Left hindlimb (tissue), 1 donor: ENCODE measurements at places on chromosomes 3 and 15.

DNA sequence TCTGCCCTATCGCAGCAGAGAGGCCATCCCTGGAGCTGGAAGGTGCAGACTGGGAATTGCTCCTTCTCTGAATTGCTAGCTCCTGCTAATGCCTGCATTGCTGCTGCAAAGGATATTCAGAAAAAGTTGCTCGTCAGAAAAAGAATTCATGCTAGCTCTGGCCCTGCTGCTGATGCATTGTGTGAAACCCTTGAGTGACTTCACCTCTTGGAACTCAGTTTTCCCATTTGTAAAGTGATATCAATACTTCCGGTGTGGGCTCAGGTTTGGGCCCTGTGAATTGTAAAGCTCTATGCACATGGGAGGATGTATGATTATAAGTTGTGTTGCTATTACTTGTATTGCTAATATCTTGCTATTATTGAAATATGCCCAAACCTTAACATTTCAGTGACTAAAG lies 11.4 kb downstream of the SQOR start:
- no peak for DNase-seq

- no peak for DNase-seq
Observed at GRCh38 chr3:38516669-38517068, 20.5 kb downstream of the EXOG start.

DNA sequence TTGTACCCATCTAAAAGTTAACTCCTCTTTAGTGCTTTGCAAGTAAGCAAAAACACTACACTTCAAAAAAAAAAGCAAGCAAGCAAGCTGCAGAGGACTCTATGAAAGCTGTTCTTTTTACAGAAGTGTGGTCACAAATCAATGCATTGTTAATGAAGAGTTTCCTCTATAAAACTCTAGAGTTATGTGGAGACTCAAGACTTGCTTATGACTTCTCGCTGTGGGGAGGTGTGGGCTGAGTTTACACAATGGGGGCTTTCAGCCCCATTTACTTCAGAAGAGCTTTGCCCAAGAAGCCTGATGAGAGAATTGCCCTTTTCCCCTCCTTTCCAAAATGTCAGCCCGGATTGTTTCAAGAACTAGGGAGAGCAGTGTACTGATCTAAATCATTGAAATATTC lies 144.4 kb downstream of the IGSF11 start:
- no peak for DNase-seq

- DNase-seq = no peak
Observed at GRCh38 chr15:82062479-82063454, 16.9 kb upstream of the MEX3B start.

- no peak for DNase-seq
Observed at GRCh38 chr3:7203969-7204847, 343.3 kb downstream of the GRM7 start.

- no peak for DNase-seq
Observed at GRCh38 chr3:3998140-3998922, 199.1 kb downstream of the LRRN1 start.

- DNase-seq = no peak
Observed at GRCh38 chr3:62712746-62713145, 162.5 kb downstream of the CADPS start.

GRCh38 chr3:157544501-157545130 lies 41.4 kb upstream of the VEPH1 start:
- DNase-seq = no peak

GRCh38 chr3:196965112-196965803 lies 3.4 kb downstream of the PIGZ start:
- DNase-seq = no peak

- DNase-seq = peak; percentile 89
Observed at GRCh38 chr15:40044717-40045571, 6.0 kb upstream of the SRP14 start.

- no peak for DNase-seq
Observed at GRCh38 chr3:141465221-141465620, 21.6 kb upstream of the RASA2 start.

- DNase-seq = no peak
Observed at GRCh38 chr3:172914854-172915253, 164.3 kb downstream of the ECT2 start.

GRCh38 chr3:143222505-143222904 lies 102.9 kb downstream of the CHST2 start:
- DNase-seq = no peak

DNA sequence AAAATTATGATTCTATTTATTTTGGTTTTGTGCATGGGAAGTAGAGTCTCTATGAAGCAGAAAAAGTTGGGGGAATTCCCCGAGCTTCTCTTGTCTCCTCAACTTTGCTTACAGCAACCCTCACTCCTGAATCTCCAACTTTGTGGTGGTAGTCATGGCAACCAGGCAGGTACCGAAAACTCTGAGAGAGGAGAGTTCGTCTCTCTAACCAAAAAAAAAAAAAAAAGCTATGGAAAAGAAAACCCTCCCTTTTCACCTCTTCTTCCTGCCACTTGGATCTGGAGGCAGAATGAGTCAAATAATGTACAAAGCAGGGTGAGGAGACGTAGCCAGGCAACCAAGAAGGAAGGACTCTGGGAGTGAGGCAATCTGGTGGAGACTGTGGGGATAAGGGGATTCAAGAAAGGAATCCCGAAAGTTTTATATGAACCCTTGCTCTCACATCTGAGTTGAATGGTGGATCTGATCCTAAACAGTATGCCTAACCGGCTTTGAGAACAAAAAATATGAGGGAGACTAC lies 108.1 kb downstream of the PLOD2 start:
- DNase-seq = no peak

GRCh38 chr3:169405076-169405475 lies 258.4 kb downstream of the MECOM start:
- no peak for DNase-seq

DNA sequence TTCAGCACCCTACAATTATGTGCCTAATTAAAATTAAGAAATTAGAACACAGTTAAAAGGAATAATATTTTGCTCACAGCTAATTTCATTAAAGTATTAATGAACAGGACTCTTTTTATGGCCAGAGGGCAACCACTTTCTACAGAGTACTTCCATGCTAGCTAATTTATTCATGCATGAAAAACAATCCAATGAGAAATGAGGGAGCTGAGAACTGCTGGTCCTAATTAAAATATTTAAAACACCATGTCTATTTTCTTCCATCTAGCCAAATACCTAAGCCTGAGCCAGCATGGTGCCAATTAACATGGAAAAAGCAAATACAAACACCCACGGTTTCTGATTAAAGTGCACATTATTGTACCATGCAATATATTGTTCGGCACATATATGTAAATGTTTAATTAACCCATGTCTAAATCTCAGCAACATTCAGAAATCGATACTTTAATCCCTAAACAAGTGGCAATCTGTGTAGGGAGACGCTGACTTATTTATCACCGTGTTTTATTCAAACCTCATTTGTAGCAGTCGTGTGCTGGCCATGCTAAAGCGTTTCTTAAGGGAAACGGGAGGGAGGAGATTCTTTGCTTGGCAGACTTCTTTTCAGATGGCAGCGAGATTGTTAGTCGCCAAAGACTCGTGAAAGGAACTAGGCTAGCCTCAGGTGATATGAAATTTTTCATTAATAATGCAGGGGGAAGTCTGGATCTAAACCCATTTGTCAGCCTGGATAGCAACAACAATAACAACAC lies 193.5 kb downstream of the ANXA2 start:
- no peak for DNase-seq

DNA sequence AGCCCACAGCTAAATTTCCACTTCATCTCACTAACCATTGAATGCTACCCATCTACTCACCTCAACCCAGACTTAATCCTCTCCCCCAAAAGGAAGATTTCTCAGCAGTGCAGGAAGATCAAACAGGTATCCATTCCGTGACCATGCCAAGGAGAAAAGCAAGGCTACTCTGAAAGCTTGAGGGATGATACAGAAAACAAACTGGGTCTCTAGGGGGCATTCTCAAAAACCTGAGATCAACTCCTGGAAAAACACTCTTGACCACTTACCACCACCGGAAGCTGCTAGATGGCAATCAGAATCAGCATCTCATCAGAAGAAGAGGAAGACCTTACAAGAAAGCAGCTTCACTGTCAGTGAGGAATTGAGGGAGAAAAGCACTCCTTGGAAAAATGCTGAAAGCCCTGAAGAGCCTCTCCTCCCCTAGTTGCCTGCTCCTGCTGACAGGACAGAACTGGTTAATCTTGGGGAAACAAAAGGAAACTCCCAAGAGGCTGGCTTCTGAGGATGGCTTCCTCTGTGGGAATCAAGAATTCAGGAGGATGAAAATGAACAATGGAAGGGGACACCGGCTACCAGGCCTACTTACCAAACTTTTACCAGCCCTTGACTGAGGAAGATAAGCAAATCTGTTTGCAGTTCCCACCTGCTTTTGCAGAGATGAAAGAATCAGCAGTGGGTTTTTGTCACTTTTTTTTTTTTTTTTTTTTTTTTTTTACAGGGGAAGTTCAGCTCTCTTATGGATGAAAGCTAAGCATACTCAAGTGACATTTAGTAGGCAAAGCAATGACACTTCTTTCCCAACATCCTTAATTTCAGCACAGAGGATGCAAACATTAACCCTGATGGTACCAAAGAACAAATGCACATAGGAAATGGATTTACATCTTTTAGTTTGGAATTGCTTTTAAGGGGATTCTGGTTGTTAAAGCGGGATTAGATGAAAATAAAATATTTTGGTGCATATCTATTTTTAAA lies at the start of gene ATP8B4:
TSS of gene ATP8B4 (minus strand) at position 171 of the 978 bp plus-strand sequence. CDS start 12,267 bp downstream, outside the sequence.
- DNase-seq = no peak

DNA sequence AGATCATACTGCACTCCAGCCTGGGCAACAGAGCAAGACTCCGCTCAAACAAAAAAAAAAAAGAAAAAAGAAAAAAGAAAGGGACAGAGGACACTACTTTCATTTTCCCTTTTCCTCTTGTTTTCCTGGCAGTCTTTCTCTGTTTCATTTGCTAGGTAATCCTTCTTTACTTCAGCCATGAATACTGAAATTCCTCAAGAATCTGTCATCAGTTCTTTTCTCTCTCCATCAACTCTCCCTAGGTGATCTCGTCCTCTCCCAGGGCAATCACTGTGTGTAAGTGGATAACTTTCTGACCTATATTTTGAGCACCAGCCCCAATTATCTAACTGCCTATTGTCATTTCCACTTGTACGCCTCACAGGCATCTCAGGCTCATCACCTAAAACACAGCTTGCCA lies 51.5 kb downstream of the TTC23 start:
- DNase-seq = no peak

DNA sequence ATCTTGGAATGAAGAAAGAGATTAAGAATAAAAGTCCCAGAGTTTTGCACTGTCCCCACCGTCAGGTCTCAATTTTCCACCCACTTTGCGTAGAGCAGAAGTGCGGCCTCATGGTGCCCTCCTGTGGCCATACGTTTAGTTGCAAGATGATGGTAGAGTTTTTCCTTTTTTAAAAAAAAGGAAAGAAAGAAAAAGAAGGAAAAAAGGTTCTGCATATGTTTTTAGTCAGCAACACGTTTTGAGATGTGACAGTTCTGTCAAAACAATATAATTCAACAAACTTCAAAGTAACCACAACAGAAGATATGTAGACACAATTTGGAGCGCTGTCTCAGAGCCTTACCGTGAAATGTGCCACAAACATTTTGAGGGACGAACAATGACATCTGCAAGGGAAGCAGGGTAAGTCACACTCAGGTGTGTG lies 24.6 kb downstream of the EBLN2 start:
- DNase-seq = no peak

GRCh38 chr3:140536926-140537726 lies 140.7 kb upstream of the TRIM42 start:
- DNase-seq = no peak

GRCh38 chr3:48047841-48048464 lies 31.7 kb upstream of the MAP4 start:
- DNase-seq = no peak

DNA sequence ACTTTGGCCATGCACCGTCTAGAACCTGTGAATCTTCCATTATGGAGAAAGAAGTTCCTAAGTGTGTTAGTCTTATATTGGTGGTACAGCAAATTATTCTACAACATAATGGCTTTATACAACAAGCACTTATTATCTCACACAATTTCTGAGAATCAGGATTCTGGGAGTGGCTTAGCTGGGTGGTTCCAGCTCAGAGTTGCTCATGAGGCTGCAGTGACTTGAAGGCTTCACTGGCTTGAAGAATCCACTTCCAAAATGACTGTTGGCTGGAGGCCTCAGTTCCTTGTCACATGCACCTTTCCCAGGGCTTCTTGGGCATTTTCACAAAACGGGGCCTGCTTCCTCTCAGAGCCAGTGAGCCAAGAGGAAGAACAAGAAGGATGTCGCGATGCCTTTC lies 82.3 kb upstream of the RNF7 start:
- DNase-seq = no peak

DNA sequence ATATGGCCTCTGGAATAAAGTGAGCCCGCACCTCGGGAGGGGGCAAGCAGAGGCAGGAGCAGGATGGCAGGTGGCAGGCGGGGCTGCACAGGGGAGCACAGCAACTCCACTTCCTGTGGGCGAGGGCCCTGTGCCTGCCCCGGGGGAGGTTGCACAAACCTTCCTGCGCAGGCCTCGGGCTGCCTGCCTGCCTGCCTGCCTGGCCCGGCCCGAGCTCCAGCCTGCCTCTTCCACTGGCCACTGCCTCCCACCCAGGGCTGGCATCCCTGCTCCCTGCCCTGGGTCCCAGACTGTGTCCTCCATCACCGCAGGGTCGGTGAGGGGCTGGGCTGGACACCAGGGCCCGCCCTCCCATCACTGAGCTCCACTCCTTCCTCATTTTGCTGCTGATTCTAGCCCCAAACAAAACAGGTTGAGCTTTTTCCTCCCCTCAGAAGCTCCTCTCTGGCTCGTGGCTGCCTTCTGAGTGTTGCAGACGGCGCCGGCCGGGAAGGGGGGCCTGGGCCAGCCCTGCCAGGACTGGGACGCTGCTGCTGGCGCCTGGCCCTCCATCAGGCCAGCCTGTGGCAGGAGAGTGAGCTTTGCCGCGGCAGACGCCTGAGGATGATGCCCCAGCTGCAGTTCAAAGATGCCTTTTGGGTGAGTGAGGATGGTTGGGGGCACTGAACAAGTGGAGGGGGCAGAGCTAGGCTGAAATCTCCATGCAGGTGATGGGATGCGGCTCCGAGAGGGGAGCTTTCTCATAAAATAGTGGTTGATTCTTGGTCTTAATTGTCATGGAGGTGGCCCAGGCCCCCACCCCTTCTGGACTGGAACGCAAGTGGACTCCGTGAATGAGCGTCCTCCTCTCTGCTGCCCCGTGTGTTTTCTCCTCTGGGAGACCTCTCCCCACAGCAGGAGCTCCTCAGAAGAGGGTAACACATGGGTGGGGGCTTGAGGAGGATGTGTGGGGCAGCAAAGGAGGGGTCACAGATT lies at the start of gene PSTPIP1:
TSS of gene PSTPIP1 (plus strand) at position 156 of the 975 bp plus-strand sequence. CDS start at position 604, 448 bp downstream.
- peak; percentile 83 for DNase-seq

- no peak for DNase-seq
Observed at GRCh38 chr15:81296673-81297072, 27.3 kb downstream of the STARD5 start.

- no peak for DNase-seq
Observed at GRCh38 chr3:177838766-177839350, 641.6 kb upstream of the TBL1XR1 start.

GRCh38 chr3:44411031-44411645 lies 66.3 kb downstream of the ZNF445 start:
- DNase-seq = no peak

DNA sequence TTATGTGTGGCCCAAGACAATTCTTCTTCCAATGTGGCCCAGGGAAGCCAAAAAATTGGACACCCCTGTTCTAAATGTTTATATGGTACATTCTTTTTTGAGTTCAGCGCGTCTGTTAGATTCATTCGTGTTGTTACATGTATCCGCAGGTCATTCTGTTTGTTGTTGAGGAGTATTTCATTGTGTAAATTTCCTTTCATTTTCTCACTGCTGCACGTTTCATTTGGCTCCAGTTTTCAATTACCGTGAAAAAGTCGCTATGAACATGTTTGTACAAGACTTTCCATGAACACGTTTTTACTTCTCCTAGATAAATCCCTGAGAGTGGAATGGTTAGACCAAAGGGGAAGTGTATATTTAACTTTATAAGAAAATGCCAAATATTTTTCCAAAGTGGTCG lies 7.5 kb upstream of the OPA1 start:
- DNase-seq = no peak
